Liver (tissue), 10 donors: ENCODE measurements at places on chromosomes 7 and 10. TPM values are rescaled to one million over a fixed set of nuclear protein-coding genes. Genes with fewer than 3 reads are reported as not detected.

UNC5B gene
- 1.8 TPM for total RNA-seq

SGCE gene
- 55.8 TPM for total RNA-seq

ZNF800 gene
- total RNA-seq, result 14.1 TPM

ARMS2 gene
- 0.17 TPM for total RNA-seq

PNPLA8 gene
- 30.3 TPM for total RNA-seq

ERVW-1 gene
- not detected for total RNA-seq

ASIC3 gene
- 0.05 TPM for total RNA-seq

ZNF503 gene
- total RNA-seq, result 1.6 TPM

RGR gene
- total RNA-seq, result not detected

HTR5A gene
- total RNA-seq, result not detected

CPXM2 gene
- 0.05 TPM for total RNA-seq

NUTM2A gene
- 0.59 TPM for total RNA-seq

MOGAT3 gene
- total RNA-seq, result 4.2 TPM

GIMAP8 gene
- 8.8 TPM for total RNA-seq

EPO gene
- 1.5 TPM for total RNA-seq

STEAP4 gene
- total RNA-seq, result 43.8 TPM

CYP2W1 gene
- total RNA-seq, result not detected

NODAL gene
- total RNA-seq, result not detected

LIPM gene
- not detected for total RNA-seq

MEOX2 gene
- total RNA-seq, result 0.70 TPM

KIF20B gene
- total RNA-seq, result 1.3 TPM

APBB1IP gene
- 9.3 TPM for total RNA-seq

TMEM140 gene
- 34.3 TPM for total RNA-seq

PGAM2 gene
- total RNA-seq, result 2.3 TPM

TUBB8 gene
- not detected for total RNA-seq

GPC2 gene
- total RNA-seq, result 0.33 TPM

ZNF804B gene
- not detected for total RNA-seq

NME8 gene
- 0.08 TPM for total RNA-seq

SPDYE11 gene
- not detected for total RNA-seq

ZP3 gene
- 0.25 TPM for total RNA-seq

ZMYND11 gene
- 18.1 TPM for total RNA-seq

DDC gene
- total RNA-seq, result 47.6 TPM

ZNF277 gene
- total RNA-seq, result 23.5 TPM
